ENCODE measurements at places on chromosomes 16 and 17.

- H3K4me1 ChIP-seq: no peaks in the 10 kb centered on the region
- no peak overlapping the region for H3K27ac ChIP-seq
- no peak overlapping the region for H3K4me3 ChIP-seq
- no peak for DNase-seq
- peaks cover 76% of the 10 kb centered on the region for H3K36me3 ChIP-seq
These were observed 4.6 kb upstream of the HSD3B7 start for GRCh38 chr16:30980434-30980833.

DNA sequence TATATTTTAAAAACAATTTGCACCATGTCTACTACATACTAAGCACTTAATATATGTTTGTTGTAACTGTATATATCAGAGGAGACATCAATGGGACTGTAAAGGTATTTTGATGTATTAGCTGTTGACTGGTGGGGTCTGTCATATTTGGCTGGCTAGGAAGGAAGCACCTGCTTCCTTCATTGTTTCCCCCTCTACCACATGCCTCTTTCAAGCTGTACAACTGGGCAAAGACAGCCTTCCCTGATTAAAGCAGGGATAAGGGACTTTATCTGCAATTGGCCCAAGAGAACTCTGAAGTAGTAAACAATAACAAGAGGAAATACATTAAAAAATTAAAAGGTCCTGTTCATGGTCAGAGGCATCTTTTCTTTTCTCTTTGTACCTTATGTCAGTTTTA, 5.5 kb upstream of the SLFN12L start:
- peaks cover 46% of the 10 kb centered on the region for H3K4me1 ChIP-seq
- H3K4me3 ChIP-seq: no peak overlapping the region
- no peak for DNase-seq

- no peaks in the 10 kb centered on the region for H3K4me1 ChIP-seq
- no peak overlapping the region for H3K27ac ChIP-seq
- H3K4me3 ChIP-seq: no peak overlapping the region
- peaks cover 33% of the 10 kb centered on the region for H3K27me3 ChIP-seq
- DNase-seq: no peak
- peaks cover 2% of the 10 kb centered on the region for H3K36me3 ChIP-seq
These were observed 259.4 kb upstream of the TNRC6C start for GRCh38 chr17:77698903-77699623.

- no peaks in the 10 kb centered on the region for H3K27me3 ChIP-seq
- DNase-seq: no peak
- peaks cover 14% of the 10 kb centered on the region for H3K4me1 ChIP-seq
- H3K36me3 ChIP-seq: peaks cover 51% of the 10 kb centered on the region
These were observed 9.6 kb downstream of the POLR2C start for GRCh38 chr16:57471852-57472664.

DNA sequence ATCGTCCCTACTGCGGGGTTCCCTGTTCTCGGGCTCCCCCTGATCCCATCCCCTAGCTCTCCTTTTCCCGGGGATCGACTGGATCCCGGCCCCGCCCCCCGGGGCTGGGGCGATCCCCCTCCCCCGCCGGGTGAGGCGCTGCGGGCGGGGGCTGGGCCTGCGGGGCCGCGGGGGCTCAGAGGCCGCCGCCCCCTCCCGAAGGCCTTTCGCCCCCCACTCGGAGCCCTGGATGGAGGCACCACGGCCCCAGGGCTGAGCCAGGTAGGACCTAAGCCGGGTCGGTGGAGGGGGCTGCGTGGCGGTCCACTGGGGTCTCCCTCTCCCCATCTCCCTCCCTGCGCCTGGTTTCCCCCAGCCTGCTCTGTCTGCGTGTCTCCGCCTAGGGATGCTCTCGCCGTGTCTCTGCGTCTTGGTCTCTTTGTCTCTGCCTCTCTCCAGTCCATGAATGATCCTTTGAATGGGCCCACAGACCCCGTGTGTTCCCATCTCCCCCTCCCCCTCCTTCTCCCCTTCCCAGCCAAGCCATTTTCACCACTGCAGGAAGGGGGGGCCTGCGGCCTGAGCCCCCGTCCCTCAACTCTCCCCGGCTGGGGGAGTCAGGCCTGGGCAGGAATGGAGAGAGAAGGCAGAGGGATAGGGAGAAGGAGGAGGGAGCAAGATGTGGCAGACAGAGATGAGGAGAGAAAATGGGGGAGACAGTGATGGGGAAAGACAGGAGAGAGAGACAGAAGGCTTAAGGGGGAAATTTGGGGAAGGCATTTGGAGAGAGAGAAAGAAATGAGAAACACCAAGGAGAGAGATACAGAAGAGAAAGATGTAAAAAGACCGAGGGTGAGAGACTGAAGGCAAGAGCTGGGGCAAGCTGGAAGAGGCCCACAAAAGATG, 1.7 kb upstream of the TMEM256 start:
- H3K27me3 ChIP-seq: peaks cover 18% of the 10 kb centered on the region
- H3K4me3 ChIP-seq: peak overlapping the region; percentile 81
- peak overlapping the region; percentile 42 for H3K27ac ChIP-seq
- H3K4me1 ChIP-seq: peaks cover 16% of the 10 kb centered on the region
- peaks cover 8% of the 10 kb centered on the region for H3K36me3 ChIP-seq

- no peaks in the 10 kb centered on the region for H3K36me3 ChIP-seq
- H3K27ac ChIP-seq: no peak overlapping the region
- H3K4me1 ChIP-seq: no peaks in the 10 kb centered on the region
- DNase-seq: no peak
These were observed 96.1 kb downstream of the KCNJ2 start for GRCh38 chr17:70265471-70265870.

- no peak overlapping the region for H3K4me3 ChIP-seq
- H3K36me3 ChIP-seq: no peaks in the 10 kb centered on the region
- no peak for DNase-seq
- peaks cover 1% of the 10 kb centered on the region for H3K4me1 ChIP-seq
- peaks cover 14% of the 10 kb centered on the region for H3K27me3 ChIP-seq
These were observed 15.7 kb upstream of the XYLT2 start for GRCh38 chr17:50330151-50330775.

- no peaks in the 10 kb centered on the region for H3K4me1 ChIP-seq
- no peaks in the 10 kb centered on the region for H3K36me3 ChIP-seq
- no peak overlapping the region for H3K4me3 ChIP-seq
- H3K27me3 ChIP-seq: no peaks in the 10 kb centered on the region
These were observed 18.8 kb downstream of the STX4 start for GRCh38 chr16:31052114-31052513.

DNA sequence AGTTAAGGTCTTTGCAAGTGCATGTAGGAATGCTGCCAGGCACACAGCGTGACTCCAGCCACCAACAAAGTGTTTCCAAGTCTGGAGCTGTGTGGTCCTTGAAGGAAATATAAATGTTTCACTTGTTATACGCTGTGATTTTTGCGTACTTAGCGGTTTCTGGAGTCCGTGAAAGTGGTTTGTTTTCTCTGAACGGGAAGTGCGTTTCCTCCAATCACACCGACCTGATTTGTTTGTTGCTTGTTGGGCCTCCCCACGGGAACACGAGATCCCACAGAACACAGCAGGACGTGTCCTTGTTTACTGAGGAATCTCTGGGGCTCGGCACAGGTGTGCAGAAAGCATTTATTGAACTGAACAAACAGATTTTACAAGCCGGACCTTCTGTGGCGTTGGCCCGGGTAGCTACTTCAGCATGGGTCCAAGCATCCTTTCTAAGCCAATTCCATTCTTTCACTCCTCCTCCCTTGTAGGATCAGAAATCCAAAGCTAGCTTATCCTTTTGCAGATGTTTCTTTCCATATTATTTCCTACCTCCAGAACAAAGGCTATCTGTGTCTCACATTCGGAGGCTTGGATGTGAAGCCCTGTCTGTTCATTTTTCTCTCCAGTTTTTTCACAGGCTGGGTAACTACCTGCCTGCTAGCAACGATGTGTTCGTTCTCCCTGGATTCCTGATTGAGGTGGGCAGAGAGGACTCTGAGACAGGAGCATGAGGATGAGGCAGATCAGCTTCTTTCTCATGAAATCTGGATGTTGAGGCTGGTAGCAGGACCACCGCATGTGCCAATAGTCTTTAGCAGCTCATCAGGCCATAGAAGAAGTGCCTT, 44.6 kb downstream of the ABAT start:
- peaks cover 22% of the 10 kb centered on the region for H3K36me3 ChIP-seq
- no peak overlapping the region for H3K27ac ChIP-seq
- no peak for DNase-seq
- no peaks in the 10 kb centered on the region for H3K27me3 ChIP-seq
- H3K4me3 ChIP-seq: no peak overlapping the region

GRCh38 chr16:67480833-67481560, at the start of gene ATP6V0D1:
TSS of gene ATP6V0D1 (minus strand) at chr16:67481157. CDS start at chr16:67481086, 71 bp downstream.
- H3K27ac ChIP-seq: peak within 1 kb of the TSS; percentile 99
- no peaks in the 10 kb centered on the region for H3K27me3 ChIP-seq
- peak within 1 kb of the TSS; percentile 99 for H3K4me3 ChIP-seq

DNA sequence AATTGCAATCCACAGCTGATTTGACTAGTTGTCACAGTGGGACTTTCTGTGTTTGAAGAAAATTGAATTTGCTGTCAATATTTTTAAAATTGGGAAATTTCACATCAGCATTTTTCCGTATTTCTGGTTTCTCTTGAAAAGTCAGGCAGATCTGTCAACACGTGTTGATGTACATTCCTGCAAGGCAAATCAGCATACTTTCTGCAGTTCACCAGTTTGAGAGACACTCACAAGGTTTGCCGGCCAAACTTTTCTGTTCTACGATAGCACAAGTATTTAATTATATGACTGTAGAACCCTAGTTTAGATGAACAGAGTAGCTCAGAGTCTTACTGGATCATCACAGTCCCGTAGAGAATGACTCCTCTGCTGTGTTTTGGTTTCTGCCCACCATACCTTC, 102.0 kb downstream of the ADAMTS18 start:
- DNase-seq: no peak
- no peak overlapping the region for H3K27ac ChIP-seq
- H3K27me3 ChIP-seq: peaks cover 8% of the 10 kb centered on the region
- no peak overlapping the region for H3K4me3 ChIP-seq
- no peaks in the 10 kb centered on the region for H3K4me1 ChIP-seq

DNA sequence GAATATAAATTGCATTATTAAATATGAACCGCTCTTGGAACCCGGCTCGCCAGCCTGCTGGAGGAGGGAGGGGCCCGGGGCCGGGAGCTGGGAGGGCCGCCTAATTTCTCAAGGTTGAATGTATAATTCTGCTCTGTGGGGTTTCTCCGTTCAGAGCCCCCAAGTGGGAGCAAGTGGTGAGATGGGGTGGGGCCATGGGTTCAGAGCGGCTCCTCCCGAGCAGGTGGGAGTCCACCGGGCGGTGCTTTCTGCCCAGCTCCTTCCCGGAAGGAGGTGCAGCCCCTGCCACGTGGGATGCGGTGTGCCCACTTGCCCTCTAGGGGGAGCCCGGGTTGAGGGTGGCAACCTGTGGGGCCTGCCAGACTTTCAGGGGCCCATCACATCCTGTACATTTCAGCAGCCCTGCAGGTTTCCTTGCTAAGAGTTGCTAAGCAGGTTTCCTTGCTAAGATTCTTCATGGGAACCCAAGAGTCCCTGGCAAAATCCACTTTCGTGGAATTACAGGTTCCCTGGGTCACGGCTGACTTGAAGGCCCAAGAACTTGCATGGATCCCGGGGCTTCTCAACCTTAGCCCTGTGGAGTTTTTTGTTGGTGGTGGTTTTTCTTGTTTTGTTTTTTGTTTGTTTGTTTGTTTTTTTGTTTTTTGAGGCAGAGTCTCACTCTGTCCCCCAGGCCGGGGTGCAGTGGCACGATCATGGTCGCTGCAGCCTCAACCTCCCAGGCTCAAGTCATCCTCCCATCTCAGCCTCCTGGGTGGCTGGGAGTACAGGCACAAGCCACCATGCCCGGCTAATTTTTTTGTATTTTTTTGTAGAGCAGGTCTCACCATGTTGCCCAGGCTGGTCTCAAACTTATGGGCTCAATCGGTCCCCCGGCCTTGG, 196.7 kb upstream of the GSE1 start:
- H3K36me3 ChIP-seq: no peaks in the 10 kb centered on the region
- no peak overlapping the region for H3K27ac ChIP-seq
- H3K4me3 ChIP-seq: peak overlapping the region; percentile 60
- peaks cover 4% of the 10 kb centered on the region for H3K27me3 ChIP-seq
- no peaks in the 10 kb centered on the region for H3K4me1 ChIP-seq

DNA sequence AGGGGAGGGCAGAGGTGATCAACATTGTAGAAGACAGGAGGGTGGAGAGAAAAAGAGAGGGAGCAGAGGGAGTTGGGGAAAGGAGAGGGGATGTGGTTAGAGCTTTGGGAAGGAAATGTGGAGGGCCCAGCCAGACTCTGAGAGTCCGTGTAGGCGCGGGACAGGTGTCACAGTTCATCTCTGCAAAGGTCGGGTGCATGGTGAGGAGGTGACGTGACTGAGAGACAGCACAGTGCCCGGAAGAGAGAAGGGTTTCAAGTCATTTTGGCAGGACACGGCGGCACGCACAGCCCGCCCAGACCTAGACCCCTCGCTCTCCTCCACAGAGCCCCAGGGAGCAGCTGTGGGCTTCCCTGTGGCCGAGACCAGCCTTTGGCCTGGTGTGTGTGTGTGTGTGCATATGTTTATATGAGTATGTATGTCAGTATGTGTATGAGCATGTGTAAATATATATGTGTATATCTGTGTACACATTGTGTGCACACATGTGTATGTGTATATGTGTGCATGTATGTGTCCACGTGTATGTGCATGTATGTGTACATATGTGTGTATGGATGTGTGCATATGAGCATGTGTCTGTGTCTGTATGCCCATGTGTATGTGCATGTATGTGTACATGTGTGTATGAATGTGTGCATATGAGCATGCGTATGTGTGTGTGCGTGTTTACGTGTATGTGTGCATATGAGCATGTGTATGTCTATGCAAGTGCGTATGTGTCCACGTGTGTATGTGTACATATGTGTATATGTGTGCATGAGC, 104.6 kb downstream of the SEC14L1 start:
- H3K27me3 ChIP-seq: peaks cover 32% of the 10 kb centered on the region
- H3K36me3 ChIP-seq: no peaks in the 10 kb centered on the region
- no peak for DNase-seq

- peaks cover 16% of the 10 kb centered on the region for H3K36me3 ChIP-seq
- no peaks in the 10 kb centered on the region for H3K27me3 ChIP-seq
- no peak overlapping the region for H3K27ac ChIP-seq
- peaks cover 13% of the 10 kb centered on the region for H3K4me1 ChIP-seq
- no peak overlapping the region for H3K4me3 ChIP-seq
These were observed 128.5 kb downstream of the PARN start for GRCh38 chr16:14501331-14502255.

DNA sequence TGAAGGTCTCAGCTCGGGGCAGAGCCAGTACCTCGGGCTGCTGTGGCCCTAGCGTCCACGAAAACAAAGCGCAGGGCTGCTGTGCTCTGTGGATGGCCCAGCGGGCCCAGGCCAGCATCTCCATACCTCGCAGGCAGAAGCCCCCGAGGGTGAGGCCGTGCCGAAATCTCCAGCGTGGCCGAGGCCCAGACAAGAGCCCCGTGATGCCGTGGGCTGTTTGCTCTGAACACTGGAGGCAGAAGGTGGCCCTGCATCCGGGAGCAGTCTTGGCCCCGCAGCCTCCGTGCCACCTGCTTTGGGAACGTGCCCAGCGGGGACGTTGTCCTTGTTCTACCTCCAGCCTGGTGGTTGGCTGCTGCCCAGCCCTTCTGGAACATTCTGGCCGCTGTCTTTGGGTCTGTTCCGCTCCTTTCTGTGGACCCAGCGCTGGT, 121.4 kb downstream of the BANP start:
- no peak overlapping the region for H3K4me3 ChIP-seq
- H3K4me1 ChIP-seq: peaks cover 53% of the 10 kb centered on the region
- DNase-seq: no peak
- no peaks in the 10 kb centered on the region for H3K27me3 ChIP-seq

- H3K4me3 ChIP-seq: no peak overlapping the region
- no peaks in the 10 kb centered on the region for H3K27me3 ChIP-seq
- DNase-seq: no peak
- peaks cover 31% of the 10 kb centered on the region for H3K36me3 ChIP-seq
- peaks cover 18% of the 10 kb centered on the region for H3K4me1 ChIP-seq
These were observed 4.6 kb downstream of the COG7 start for GRCh38 chr16:23448392-23448791.

Data from activated B cell treated with CpG ODN at 0.5 μM for 24 hours (primary cell).